ENCODE measurements at places on chromosomes 6 and 20.

GRCh38 chr6:167565884-167566599 is 241.2 kb downstream of the TTLL2 start:
- DNase-seq: no peak

DNA sequence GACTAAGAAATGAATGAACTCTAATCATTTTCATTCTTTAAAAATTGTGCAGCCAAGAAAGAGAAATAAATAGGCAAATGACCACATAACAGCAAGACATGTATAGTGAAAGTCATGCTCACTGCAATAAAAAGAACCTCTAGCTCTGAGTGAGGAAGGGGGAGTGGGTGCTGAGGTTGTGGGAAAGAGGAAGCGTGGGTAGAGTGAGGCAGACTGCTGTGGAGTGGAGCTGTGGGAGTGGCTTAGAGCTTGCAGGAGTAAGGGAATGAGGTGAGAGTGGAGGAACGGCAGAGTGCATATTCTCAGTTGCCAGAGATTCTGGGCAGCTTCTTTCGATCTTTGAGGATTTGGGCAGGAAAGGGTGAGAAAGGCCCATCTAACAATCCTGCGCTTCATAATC is 10.4 kb downstream of the DEFB129 start:
- DNase-seq: no peak

DNA sequence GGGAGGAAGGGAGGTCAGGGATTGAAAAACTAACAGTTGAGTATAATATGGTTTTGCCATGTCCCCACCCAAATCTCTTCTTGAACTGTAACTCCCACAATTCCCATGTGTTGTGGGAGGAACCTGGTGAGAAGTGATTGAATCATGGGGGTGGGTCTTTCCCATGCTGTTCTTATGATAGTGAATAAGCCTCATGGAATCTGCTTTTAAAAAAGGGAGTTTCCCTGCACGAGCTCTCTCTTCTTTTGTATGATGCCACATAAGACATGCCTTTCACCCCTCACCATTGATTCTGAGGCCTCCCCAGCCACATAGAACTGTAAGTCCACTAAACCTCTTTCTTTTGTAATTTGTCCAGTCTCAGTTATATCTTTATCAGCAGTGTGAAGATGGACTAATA is 833.4 kb upstream of the MAP3K7 start:
- DNase-seq: no peak

GRCh38 chr20:38034108-38034649 is 633 bp downstream of the RPRD1B start:
- no peak for DNase-seq

DNA sequence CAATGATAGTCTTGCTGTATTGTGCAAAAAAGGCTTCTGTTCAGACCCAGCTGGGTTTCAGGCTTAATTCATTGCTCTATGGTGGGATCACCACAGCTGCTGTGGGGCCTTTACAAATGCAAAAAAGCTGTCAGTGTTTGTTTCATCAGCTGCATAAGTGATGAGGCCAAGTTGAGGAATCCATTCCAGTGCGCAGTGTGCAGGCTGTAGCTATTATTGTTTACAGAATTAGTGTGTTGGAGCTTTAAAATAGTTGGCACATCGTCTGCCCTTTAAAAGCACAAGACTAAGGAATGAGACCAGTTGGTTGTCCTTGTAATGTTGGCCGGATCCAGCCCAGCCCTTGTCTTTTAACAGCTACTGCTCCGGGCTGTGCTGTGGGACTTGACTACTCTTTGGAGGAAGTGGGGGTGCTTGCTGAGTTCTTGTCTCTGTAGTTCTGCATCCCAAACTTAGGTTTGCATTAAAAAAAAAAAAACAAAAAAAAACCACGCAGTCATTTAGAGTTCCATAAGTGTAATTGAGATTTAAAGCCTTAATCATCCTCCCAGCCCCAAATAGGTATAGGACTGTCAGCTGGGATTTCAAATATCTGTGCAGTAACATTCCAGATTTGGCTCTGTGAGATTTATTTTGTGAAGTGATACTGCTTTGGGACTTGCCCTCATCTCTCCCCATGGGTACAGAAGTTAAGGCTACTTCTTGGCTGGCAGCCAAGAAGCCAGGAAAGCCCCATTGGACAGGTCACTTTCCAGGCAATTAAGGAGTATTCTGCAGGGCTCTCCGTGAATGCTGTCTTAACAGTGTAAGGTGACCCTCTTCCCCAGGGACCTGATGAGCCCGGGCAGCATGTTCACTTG is 19.3 kb downstream of the JARID2 start:
- DNase-seq: peak; percentile 68

GRCh38 chr6:165091121-165091785 is 218.2 kb downstream of the C6orf118 start:
- peak; percentile 81 for DNase-seq

- peak; percentile 71 for DNase-seq
Measured at GRCh38 chr6:126721581-126722160, 381.8 kb downstream of the CENPW start.

- DNase-seq: no peak
Measured at GRCh38 chr20:43893930-43894329, 20.7 kb upstream of the TOX2 start.

Measured in GM04504 (cell line).